GM12892 (cell line): ENCODE measurements at places on chromosomes 16 and 17.

DNA sequence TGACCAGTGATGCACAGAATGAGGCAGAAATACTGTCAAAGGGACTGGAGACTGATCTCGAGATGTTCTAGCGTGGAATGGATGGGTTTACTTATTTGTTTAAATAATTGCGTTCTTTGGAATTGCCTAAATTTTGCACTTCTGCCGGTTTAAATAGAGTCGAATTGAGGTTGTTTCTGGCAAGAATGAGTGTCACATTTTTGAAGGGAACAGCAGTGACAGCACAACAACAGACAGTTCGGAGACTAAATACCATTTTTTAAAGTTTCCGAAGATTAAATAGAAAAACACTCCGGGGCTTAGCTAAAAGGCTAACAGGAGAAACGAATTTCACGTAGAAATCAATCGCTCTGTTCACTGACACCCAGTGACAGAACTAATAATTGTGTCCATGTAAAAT is 969.2 kb upstream of the RBFOX1 start:
- DNase-seq = no peak

- DNase-seq = no peak
These were observed 131.2 kb downstream of the IRF8 start for GRCh38 chr16:86030116-86030515.

DNA sequence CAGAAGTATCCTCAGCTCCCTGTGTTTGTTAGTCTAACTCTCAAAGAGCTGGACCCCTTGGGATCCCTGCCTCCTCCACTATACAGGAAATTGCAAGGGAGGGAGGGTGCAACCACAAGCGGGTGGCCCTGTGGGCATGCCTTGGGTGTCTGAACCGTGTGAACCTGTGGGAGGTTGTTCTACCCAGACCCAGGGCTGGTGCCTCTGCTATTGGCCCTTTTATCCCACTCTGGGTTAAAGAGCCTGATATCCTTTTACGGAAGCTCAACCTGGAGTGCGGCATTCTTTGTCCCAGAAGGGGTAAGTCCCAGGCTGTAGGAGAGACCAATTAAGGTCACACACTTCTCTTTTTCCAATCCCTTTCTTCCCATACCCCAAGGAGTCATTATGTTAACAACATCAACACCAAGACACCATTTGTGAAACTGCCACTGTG is 53.4 kb downstream of the ARSG start:
- DNase-seq = no peak

GRCh38 chr17:57624386-57624785 is 120.7 kb downstream of the CCDC182 start:
- DNase-seq = no peak

GRCh38 chr16:15671530-15672117 is 21.6 kb downstream of the NDE1 start:
- DNase-seq = no peak
